ENCODE measurements at places on chromosomes 3 and 15.

DNA sequence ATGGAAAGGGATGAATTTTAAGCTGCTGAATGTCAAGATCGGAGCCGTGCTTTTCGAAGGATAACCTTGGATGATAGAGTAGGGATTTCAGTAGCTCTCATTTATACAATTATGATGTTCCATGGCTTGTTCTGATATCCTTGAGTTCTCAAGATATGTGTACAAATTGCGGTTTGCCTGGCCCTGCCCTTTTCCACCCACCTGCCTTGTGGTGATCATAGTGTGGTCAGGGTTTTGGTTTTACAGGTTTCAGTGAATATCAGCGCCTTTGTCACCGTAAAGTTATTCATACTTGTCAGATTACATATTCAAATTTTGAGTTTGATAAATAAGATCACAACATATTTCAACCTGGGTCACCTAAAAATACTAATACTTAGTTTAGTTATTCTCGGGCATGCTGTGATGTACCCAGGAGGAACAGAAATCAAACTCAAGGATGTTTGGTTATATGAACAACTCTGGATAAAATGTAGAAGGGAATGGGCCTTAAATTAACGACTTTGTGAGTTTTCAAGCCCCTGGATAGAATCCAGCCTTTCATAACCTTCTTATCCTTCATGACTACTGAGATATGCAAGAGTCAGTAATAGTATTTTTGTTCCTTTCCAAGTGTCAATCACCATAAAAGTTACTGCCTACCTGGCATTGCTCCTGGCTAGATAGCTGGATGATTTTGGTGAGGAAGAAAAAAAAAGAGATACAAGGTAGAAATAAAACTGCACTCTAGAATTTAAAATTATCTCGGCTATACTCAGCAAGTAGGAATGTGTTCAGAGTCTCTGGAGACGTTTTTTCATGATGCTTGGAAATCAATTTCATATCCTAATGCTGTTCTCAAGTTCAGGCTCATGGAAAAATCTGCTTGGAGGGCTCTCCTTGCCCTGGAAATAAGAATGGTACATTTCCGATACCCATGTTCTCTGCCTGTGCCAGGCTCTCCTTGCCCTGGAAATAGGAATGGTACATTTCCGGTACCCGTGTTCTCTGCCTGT, 209.2 kb upstream of the TPRG1 start:
- no peak for DNase-seq

GRCh38 chr15:66269326-66270090, 16.0 kb upstream of the MEGF11 start:
- no peak for DNase-seq

DNA sequence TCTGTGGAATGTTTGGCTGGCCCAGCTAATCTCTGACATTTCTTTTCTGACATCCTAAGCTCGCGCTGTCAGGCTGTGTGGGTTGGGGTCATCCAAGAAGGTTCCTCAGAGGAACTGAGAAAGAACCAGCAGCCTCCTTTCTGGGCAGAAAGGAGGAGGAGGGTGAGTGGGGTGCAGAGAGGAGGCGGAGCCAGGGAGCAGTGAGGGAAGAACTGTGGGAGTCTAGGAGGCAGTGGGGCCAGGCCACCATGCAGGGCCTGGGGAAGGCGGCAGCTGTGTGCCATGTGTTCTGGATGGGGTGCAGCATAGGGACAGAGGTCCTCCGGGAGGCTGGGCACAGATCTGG, 5.3 kb downstream of the SEMA7A start:
- DNase-seq: no peak

DNA sequence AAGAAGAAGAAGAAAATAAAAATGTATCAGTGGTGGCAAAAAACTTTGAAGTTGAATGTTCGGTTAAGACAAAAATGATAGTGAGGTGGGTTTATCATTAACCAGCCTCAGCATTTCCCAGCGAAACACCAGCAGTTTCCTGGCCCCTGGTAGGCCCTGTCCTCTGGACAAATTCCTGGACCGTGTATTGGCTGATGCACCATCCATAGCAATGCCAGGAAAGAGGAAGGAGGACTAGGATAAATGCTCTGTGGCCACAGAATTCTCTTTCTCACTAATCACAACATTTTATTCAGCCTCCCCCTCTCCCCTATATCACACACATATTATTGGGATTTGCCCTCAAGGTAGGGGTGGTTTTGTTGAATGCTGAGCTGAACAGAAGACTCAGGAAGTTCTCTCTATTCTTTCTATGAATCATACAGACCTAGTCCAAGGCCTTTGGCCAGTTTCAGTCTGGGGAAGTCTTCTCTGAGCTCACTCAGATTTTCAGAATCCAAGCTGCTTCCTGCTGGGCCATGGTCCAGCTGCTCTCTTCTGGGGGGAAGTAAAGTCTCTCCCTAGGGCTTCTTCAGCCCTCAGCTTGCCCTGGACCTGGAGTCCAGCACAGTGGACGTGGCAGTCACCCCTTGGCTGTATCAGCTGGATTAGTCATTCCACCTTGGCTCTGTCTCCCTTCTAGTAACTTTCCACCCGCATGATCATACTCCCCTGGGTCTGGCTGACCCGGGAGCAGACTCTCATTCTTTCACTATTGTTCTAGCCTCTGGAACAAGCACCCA, 27.6 kb downstream of the SLC28A1 start:
- DNase-seq: no peak

- DNase-seq: no peak
Observed at GRCh38 chr3:66854601-66855151, 143.4 kb upstream of the KBTBD8 start.

- no peak for DNase-seq
Observed at GRCh38 chr3:77524463-77524862, 484.6 kb downstream of the ROBO2 start.

- no peak for DNase-seq
Observed at GRCh38 chr3:125240496-125240895, 27.9 kb upstream of the SLC12A8 start.

DNA sequence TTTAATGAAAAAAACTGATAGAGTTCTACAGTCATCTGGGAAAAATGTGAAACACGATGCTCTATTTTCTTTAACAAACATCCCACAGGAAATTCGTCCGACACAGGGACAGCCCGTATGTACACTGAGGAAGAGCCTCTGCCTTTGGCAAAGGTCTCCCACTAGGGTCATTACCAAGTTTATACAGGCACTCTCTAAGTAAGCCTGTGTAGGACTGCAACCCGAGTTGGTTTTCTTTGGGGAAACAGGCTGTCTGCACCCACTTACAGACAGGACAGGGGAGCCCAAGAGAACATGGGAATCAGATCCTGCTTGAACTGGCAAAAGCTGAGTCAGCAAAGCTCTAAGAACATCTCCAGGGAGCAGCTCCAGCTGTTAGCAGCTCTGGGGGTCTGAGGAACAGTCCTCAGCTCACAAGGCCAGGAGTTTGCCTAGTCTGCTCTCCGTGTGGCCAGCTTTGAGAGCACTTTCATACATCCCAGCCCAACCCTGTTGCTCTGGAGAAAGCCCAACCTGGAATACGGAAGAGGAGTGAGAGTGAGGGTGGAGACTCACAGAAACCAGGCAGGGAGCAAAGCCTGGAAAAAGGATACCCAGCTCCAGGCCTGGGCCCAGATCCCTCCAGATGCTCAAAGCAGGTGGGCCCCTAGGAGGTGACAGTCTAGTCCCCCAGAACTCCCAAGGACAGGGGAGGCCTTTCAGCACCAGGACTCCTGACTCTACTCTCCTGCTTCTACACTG, 1.9 kb downstream of the TBC1D2B start:
- no peak for DNase-seq

DNA sequence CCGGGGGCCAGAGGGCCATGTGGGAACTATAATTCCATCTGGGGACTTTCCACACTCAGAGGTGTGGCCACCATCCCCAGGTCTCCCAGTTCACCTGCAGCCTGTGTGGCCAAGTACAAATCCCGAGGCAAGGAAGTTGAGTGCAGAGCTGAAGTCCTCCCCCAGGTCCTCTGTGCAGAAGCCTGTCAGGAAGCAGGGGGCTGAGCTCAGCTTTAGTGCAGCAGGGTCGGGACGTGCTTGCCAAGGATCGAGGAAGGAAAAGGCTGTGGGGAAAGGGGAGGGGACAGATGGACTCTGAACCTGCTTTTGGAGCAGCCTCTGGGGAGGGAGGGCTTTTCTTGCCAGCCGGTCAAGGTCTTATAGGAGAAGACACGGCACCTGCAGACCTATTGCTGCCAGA, 67.7 kb downstream of the CHRNA7 start:
- DNase-seq: no peak

GRCh38 chr3:84717894-84718293, 240.9 kb upstream of the CADM2 start:
- DNase-seq: no peak

DNA sequence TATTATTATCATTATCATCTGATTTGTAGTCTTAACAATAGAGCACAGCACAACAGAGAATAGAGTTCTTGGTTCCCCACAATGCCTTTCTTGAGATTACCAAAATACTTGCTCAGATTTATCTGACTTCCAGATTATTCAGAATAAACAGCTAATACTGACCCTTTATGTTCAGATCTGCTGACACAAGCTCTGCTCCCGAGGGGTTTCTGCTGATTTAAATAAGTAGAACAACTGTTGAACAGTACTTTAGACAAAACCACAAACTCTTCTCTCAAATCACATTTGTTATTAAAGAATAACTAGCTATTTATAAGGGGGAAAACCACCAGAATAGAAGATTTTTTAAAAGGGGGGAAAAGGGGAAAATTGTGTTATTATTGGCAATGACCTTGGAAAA, 380.2 kb upstream of the ATP11B start:
- no peak for DNase-seq

GRCh38 chr15:95300958-95301357, 1029.5 kb upstream of the NR2F2 start:
- DNase-seq: no peak

DNA sequence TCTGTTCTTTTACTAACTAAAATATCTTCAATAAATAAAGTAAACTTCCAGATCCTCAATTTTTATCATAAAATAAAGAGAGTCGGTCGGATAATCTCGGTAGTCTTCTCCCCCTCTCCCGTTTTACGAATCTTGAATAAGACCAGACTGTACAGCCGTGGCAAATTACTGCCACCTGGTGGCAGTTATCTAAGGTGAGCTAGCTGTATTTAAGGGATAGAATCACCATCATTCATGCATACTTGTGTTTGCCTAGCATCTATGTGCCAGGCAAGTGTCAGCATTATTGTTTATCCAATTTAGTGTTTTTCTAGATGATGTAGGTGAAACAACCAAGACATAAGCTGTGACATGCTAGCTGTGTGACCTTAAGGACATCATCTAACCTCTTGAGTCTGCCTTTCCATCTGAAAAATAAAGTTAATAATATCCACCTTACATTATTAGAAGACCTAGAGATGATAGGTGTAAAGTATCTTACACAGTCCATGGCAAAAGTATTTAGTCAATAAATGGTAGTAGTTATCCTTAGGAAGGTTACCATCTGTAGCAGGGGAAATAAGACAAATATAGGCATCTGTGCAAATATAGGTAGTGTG, 21.3 kb downstream of the DUT start:
- peak; percentile 23 for DNase-seq

DNA sequence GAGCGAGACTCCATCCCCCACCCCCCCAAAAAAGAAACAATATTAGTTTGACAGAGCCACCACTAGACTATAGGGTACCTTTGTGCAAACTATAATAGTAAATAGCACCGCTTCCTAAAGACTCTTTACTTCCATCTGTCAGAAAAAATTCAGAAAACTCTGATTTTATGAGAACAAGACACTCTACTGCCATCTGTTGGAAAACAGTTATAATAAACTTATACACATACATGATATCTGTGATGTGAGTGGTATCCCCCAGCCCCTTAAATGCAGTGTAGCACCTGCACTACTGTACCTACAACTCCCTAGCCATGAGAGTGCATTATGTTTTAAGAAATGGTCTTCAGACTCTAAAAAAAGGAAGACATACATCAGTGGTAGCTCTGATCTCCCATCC, 47.1 kb upstream of the CTDSPL start:
- no peak for DNase-seq

- no peak for DNase-seq
Observed at GRCh38 chr3:159765030-159765859, 223.4 kb upstream of the IL12A start.

DNA sequence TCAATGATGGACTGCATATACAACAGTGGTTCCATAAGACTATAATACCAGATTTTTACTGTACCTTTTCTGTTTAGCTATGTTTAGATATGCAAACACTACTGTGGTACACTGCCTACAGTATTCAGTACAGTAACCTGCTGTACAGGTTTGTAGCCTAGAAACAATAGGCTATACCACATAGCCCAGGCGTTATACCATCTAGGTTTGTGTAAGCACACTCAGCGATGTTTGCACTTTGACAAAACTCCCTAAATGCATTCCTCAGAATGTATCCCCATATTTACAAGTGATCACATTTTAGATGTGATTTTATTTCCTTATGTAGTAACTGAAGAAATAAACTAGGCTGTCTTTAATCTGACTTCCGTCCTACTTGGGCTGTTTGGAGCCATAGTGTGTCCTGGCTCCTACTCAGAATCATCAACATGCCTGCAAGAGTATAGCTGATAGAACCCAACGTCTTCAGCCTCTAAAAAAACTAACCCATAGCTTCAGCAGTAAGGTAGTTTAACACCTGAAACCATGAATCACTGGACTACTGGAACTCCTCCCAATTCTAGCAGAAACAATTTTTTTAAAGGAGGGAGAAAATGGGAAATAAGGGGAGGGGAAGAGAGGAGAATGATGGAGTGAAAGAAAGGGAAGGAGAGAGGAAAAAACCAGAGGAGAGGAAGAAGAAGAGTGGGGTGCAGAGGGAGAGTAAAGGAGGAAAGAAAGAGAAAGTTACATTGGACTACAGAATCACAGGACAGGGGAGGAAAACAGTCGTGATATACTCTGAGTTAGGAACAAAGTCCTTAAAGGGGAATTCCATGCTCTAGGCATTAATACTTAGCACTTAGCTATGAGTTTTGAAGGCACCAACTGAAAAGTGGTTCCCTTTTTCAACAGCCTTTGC, 67.7 kb upstream of the PLXND1 start:
- DNase-seq: no peak

DNA sequence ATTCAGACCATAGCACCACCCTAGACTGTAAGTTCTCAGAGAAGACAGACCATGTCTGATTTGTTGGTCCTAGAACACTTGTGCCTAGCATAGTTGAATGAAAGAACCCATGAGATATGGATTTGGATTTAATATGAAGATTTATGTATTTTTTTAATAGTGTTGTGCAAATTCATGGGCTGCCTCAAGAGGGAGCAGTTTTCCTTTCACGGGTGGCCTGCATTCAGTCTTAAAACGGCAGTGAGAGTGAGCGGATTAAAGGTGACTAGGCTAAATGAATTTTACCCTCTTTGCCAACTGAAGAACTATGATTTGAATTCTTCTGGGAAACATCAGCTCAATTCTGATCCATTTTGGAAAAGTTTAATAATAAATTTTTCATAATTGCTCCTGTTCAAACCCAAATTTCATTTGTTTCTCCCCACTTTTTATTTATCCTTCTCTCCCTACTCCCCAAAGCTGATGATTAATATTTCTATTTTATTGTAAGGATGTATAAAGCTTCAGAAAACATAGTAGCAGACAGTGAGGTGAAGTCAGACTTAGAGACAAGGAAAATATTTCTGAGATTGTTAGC, 67.3 kb downstream of the MORC1 start:
- DNase-seq: no peak

DNA sequence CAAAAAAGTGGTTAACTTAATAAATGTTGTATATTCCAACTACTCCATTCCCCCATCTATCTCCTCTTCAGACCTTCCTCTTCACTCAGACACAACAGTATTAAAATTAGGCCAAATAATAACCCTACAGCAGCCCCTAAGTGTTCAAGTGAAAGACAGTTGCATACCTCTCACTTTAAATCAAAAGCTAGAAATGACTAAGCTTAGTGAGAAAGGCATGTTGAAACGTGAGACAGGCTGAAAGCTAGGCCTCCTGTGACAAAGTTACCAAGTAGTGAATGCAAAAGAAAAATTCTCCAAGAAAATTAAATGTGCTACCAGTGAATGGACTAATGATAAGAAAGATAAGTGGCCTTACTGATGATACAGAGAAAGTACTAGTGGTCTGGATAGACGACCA, 71.7 kb downstream of the ANKRD28 start:
- no peak for DNase-seq

Measured in stimulated activated CD4-positive, alpha-beta T cell treated with anti-CD3 and anti-CD28 coated beads, TNF-alpha, amount 100 ng/mL, for 4 hours (primary cell).